NCI-H510A treated with DMSO at 0.1 percent for 48 hours (cell line): ENCODE measurements at places on chromosomes 7 and 10.

- DNase-seq = peak; percentile 7
Observed at GRCh38 chr10:123269017-123269552, 114.9 kb downstream of the BUB3 start.

GRCh38 chr10:11469575-11470391, 141.7 kb downstream of the USP6NL start:
- no peak for DNase-seq

DNA sequence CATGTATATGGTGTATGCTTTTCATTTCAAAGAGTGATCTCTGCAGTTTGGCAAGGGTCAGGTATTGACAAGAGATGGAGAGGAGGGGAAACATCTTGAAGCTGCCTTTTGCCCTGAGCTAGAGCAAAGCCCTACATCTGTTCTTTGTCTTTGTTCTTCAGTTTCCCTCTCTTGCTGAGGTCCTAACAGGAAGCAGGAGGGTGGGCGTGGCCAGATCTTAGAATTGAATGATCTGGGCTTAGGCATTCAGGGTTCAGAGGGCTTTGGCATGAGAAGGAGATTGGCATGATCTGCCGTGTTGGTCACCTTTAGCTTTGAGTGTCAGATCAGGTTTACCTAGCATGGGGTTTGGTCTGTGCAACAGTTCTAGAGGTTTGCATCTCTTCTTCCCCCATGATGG, 41.3 kb downstream of the LRMDA start:
- DNase-seq = no peak

DNA sequence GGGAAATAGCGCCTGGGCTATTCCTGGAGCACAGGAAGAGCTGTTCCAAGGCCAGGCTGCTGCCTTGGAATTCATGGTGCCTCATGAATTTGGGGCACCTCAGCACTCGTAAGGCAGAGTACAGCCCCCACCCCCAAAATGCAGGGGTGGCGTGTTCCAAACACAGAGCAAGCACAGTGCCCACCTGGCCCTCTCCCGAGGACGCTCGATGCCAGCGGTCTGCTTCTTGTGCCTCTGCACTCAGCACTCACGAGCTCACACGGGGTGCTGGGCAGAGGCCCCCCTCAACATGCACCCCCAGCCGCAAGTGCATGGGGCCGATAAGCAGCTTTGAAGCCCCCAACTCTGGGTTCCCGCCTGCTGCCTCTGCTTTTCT, 60.1 kb downstream of the ZRANB1 start:
- DNase-seq = no peak

DNA sequence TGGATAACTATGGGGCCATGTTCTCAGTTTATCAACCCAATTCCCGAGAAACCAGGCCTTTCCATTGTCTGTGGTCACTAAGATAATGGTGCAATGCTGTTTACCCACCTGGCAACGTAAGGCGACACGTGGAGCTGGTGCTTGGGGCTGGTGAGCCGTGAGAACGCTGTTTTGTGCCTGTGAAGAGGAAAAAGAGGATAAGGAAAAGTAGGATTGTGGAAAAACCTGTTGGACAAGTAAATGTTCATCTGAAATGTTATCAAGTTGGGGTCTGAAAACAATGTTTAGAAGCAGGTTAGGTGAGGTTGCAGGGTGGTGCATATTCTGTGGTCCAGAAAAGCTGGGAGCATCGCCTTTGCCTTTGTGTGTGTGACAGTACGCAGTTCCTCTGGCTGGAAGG, 88.5 kb downstream of the PPP1R17 start:
- DNase-seq = peak; percentile 61

DNA sequence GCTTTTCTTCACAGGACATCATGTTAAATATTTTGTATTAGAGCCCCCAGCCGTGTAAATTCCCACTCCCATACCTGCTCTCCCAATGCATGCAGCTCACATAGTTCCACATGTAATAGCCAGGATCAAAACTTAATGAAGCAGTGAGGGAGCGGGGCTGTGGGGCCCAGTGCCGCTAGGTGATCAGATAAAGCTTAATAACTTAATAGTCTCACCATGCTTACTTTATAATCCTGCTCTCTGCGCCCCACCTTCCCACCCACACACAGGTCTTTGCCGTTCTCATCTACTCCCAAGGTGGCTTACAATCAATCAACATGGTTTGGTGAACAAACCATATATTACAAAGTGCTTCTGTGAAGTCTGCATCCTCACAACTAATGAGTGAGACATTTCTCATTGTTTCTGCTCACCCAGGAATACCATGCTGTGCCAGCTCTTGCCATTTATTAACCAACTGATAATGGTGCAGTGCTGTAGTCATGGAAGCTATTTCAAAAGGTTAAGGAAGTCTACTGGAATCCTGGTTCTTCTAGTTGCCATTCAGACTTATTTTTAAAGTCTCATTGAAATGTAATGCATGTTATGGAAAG, 156.4 kb downstream of the CTTNBP2 start:
- no peak for DNase-seq

- no peak for DNase-seq
Observed at GRCh38 chr7:137325927-137326326, 17.6 kb downstream of the PTN start.

DNA sequence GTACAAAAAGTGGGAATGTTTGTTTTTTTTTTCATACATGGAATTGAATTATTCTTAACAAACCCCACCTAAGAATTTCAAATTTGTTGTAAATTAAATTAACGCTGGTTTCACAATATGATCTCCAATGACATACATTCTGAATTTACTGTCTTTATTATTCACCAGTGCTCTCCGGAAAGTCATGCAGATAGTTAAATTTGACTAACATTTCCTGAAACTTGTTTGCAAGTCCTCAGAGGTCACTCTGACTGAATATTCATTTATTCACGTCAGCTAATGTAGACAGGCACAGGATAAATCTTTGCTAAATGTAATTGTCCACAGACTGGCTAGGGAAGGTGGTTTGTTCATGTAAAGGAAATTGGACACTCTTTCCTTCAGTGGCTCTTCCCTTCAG, 730.4 kb downstream of the PHTF2 start:
- no peak for DNase-seq

DNA sequence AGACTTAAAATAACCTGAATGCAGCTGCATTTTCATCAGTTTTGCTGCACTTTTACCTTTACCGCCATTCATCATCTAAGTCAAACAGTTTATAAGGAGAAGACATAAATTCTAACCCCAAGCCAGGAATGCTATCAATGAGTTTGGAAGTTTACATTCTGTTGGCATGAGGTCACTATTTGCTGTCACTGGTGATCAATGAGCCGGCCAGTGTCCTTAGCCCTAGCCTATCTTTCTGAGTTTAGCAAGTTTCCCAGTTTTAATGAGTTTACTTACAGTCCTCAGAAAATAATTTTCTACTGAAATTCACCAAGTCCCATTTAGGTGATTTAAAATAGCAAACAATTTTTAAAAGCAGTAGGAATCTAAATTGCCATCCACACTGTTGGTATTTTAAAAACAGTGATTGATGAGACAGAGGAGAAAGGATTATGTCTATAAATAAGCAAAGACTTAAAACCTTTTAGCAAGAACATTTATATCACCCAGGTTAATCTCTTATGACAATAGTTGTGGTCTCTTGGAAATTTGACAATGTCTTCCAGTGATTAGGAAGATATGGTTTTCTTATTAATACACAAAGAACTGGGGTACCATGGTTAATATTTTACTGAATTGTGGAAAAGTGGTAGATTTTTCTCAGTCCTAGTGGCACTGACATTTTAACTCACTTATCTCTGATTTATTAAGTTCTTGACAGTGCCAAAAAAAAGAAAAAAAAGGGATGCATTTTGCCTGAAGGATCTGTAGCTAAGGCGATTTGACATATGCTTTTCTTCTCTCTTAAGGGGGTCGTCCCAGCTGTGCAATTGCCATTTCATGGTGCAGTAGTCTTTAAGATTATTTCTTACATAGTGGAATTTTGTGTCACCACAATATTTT, 443.4 kb upstream of the ANKRD30A start:
- no peak for DNase-seq

DNA sequence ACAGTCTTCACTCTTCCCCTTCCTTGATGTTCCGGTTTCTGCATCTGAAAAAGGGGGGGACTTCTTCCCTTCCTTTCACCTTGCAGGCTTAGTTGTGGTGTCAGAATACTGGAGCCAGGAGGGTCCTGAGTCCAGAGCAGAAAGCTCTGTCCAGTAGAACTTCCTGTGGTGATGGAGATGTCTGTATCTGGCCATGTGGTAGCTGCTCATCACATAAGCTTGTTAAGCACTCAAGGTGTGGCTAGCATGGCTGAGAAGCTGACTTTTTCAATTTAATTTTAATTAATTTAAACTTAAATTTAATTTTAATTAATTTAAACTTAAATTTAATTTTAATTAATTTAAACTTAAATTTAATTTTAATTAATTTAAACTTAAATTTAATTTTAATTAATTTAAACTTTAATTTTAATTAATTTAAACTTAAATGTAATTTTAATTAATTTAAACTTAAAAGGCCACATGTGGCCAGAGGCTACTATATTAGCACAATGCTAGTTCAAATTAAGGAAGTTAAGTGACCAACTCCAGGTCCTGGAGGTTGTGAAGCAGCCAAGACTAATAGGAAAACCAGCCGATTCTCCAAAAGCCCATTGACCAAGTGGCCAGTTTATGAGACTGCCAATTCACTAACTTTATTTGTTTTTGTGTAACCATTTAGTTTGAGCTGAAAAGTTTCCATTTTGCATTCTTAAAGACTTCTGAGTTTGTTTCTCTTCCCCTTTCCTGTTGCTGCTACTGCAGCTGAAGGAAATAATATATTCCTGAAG, 16.3 kb downstream of the MSRB2 start:
- no peak for DNase-seq

GRCh38 chr7:43700059-43700501, 29.2 kb downstream of the COA1 start:
- peak; percentile 59 for DNase-seq

- DNase-seq = no peak
Observed at GRCh38 chr7:116551692-116552091, 26.9 kb downstream of the CAV1 start.

DNA sequence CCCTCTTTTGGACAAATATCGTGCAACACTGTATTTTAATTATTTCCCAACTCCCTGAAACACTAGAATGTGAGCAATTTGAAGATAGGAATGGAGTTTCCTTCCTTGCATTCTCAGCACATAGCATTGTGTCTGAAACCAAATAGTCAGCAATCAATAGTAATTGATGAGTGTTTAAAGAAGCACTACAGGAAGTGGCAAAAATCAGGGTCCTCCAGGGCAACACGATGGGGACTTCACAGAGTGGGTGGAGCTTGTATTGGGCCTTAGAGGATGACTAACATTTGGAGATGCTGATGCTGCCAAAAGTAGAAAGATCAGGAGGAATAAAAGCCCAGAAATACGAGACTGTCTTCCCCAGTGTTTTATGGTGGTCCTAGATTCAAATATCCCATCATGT, 94.9 kb downstream of the NPSR1 start:
- no peak for DNase-seq

DNA sequence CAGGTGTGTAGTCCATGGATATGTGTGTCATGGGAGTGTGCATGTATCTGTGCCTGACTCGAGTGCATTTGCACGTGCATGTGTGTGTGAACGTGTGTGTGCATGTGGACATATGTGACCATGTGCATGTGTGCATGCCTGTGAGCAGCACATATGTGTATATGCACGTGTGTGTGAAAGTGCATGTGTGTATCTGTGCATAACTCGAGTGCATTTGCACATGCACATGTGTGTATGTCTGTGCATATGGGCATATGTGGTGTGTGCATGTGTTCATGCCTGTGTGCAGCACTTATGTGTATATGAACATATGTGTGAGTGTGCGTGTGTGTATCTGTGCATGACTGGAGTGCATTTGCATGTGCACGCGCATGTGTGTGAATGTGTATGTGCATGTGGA, 35.2 kb upstream of the GNA12 start:
- no peak for DNase-seq

- DNase-seq = peak; percentile 59
Observed at GRCh38 chr10:25174461-25175230, at the start of gene GPR158. Gene GPR158 (plus strand): TSS chr10:25175001. CDS start chr10:25175421, 420 bp downstream.

- no peak for DNase-seq
Observed at GRCh38 chr10:132148261-132149251, 38.2 kb upstream of the DPYSL4 start.

GRCh38 chr10:129580901-129581300, 113.9 kb downstream of the MGMT start:
- DNase-seq = no peak

DNA sequence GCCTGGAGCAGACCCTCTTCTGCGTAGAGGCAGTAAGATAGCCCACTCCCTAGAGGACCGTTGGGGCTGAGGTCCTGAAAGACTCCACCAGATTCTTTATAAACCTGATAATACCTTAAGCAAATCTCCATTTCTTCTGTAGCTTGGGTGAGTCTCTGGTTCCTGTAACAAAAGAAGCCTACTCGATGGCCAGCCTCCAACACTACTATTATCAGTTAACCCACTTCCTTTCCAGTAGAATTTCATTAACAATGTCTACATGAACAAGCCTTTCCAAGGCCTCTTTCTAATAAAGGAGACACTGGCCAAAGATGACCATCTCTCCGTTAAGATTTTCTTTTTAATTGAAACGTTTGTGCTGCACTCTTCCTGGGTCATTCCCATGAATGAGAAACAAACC, 201.7 kb upstream of the KCTD7 start:
- no peak for DNase-seq

DNA sequence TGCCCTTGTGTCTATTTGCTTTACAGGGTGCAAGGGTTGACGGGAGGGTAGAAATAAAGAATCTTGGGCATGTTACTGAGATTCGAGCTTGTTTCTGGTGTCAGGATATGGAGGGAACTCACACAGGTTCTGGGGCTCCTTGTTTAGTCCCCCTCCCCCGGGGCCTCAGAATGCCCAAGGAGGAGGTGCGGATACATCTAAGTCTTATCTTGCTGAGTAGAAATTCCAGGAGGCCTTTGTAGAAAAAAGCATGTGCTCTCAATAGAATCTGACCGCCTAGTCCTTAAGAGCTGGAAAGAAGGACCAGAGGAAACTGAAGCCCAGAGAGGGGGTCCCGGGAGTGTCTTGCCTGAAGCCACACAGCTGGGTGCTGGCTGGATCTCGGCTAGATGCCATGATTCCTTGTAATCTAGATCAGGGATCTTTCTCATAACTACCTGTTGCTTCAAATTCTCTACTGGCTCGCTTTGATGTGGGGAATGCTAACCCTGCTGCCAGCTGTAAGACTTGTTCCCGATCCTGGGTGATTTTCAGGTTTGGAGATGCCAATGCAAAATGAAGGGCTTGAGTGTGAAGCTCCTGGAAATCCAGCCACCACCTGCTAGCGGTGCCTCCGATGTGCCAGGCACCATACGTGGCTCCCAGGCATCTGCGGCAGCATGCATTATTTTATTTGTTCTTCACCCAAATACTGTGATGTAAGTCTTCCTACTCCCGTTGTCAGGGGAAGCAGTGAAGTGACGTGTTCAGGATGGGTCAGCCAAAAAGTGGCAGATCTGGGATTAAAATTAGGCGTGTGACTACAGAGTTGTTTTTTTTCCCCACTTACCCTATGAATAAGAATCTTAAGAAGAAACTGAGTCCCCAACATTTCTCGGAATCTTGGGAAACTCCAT, 226.0 kb downstream of the TCF7L2 start:
- no peak for DNase-seq

DNA sequence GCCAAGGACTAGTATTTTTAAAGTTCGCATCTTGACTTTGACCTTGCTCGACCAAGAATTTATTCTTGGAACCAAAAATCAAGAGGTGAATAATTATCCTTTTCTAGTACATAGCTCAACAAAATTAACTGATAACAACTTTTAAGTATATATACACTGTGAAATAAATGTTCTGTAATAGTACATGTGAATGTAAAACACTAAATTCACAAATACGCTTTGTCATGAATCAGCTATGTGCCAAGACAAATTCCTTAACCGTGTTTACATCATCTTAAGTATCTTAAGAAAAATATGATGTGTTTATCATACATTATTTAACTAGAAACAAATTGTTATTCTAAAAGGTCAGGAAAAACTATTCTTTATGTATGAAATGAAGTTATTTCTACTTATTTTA, 83.3 kb downstream of the CUL2 start:
- no peak for DNase-seq
